ENCODE measurements at places on chromosomes 3 and 15.

- no peak for DNase-seq
Observed at GRCh38 chr3:8052659-8053058, 449.0 kb upstream of the LMCD1 start.

GRCh38 chr3:134232151-134232550 is 18.5 kb downstream of the RYK start:
- DNase-seq = no peak

DNA sequence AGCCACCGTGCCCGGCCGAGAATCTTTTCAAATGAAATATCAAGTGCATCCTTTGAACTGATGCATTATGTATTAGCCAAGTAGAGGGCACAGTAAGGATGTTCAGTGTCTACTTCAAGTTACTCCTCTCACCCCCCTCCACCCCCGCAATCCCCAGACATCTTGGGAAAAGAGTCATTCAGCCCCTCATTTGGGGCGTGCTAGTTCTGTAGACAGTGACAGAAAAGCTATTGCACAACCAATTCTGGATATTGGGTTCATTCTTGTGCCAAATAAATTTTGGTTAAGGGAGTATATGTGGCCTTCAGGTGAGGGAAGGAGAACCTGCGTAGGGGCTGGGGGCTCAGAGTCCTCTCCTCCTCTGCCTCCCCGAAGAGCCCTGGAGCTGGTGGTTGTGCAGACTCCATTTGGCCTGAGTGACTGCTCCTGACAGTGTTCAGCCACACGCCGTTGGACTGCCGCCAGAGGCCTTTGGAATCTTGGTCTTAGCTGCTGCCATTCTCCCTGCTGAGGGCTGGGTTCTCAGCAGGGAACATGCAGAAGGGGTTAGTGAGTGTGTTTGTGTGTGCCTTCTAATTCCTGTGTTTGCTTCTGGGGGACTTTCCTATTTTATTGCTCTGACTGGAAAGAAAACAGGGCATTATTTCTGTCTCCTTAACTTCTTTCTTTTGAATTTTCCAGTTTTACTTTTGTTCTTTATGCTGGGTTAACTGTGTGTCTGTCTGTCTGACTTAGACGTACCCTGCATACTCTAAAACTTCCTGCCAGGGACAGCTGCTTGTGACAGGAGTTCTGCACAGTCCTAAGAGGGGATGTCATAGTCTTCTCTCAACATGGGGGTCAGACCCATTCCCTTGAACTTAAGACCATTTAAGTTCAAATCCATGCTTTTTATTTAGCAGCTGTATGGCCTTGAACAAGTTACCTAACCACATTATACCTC is 21.0 kb downstream of the RARB start:
- no peak for DNase-seq

GRCh38 chr3:110744723-110745122 is 326.9 kb upstream of the NECTIN3 start:
- DNase-seq = no peak

DNA sequence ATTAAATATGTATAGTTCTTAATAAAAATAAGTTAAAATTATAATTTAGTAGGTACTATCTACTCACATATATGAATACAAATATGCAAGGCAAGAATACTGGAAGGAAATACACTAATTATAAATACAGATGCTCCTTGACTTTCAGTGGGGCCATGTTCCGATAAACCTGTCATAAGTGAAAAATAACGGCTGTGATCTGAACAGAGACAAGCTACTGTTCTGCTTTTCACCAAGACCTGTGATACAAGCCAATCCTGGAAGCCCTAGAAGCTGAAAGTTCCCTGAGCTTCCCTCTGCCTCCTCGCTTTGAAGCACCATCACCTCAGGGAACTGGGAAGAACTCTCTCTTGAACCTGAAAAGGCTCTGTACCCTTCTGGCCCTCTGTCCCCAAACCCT is 55.4 kb downstream of the SLC12A8 start:
- DNase-seq = no peak

GRCh38 chr3:180215866-180216265 is 179.1 kb upstream of the PEX5L start:
- no peak for DNase-seq

GRCh38 chr3:46221391-46221790 is 13.3 kb upstream of the CCR1 start:
- no peak for DNase-seq

DNA sequence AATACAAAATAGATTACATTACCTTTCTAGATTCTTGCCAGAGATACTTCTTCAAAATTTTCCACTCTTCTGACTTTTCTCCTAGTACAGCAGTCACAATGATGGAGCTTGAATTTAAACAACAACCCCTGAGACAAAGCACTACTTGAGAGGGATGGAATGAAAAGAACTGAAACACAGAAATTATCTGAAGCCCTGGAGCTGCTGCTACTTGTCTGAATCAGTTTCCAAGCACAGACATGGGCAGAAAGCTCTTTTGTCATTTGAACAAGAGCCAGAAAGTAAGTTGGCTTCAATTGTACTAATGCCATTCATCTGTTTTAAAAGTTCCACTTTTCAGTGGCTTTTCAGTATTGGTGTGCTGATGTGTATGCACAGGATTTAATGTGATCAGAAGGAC is 718.5 kb upstream of the ARPP21 start:
- DNase-seq = no peak

- DNase-seq = no peak
Observed at GRCh38 chr3:112793326-112794081, 53.2 kb downstream of the CD200R1L start.
